ENCODE measurements at places on chromosomes 3 and 15.
A peak's percentile ranks its signal among the peaks of the same experiment; 100 is the strongest.

- no peak for DNase-seq
Observed at GRCh38 chr15:74520407-74520806, 20.6 kb upstream of the ARID3B start.

DNA sequence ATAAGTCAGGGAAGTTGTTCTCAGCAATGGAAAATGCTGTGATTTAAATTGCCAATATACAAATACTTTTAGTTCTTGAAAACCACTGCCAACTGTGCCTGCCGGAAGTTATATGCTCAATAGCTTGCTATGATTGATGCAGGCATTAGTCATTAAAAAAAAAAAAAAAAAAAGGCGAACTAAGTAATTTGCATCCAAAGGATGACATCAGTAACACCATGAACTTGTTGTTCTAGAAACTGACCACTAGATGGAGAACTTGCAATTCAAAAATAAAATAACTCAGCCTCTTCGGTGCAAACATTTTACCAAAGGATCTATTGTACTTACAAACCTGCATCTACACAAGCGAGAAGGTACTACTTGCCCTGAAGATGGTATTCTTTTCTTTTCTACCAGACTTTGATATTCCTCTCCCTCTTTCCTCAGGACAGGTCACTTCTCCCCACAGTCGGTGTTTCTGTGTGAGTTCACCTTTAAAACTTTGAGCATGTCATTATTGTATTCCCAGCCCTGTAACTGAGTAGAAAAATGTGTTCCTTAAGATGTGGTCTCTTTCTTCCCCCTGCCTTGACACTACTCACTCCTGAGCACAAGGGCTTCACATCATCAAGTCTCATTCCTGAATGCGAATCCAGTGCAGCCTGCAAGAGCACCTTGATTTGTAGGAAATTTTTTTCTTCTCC is 115.0 kb upstream of the VEPH1 start:
- peak; percentile 81 for DNase-seq

- no peak for DNase-seq
Observed at GRCh38 chr3:33612607-33613006, 105.4 kb downstream of the CLASP2 start.

DNA sequence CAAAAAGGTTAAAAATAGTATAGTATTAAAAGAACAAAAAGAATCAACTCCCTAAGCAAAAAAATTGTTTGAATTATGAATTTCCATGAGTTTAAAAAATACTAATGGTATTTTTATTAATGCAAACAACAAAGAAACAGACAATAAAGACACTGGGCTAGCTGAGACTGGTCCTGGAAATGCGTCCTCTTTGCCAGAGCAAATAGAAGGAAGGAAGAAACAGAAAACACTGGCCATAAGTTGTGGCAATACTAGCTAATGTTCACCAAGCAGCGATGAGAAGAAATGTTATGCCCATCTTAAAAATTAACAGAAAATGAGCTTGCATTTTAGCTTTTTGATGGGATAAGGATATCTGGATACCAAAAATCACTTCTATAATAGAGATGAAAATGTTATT is 88.6 kb downstream of the TBL1XR1 start:
- no peak for DNase-seq

- DNase-seq, result no peak
Observed at GRCh38 chr3:15307580-15307979, 24.8 kb downstream of the SH3BP5 start.

- no peak for DNase-seq
Observed at GRCh38 chr3:150149651-150150051, 179.0 kb upstream of the PFN2 start.

DNA sequence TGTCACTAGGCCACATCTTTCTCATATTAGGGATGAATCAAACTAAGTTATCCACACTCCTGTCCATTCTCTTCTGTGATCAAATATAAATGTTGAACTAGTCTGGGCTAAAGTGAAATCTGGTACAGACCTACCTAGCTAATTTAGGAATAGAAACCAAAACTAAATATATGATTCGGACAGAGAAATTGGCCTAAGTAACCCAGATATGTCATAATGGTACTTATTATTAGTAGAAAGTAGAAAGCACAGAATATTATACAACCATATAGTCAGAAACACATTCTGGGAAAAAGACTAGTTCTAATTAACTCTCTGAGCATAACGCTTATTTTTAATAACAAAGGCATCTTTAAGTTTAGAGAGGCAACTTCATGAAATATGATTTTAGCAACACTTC is 389.0 kb downstream of the LSAMP start:
- no peak for DNase-seq

- DNase-seq, result no peak
Observed at GRCh38 chr15:32120577-32121383, 90.5 kb downstream of the CHRNA7 start.

- no peak for DNase-seq
Observed at GRCh38 chr3:100563652-100564211, 45.7 kb upstream of the ADGRG7 start.

- DNase-seq, result no peak
Observed at GRCh38 chr3:19029837-19030521, 118.3 kb upstream of the KCNH8 start.

GRCh38 chr3:166060789-166061479 is 223.7 kb upstream of the BCHE start:
- DNase-seq, result no peak

DNA sequence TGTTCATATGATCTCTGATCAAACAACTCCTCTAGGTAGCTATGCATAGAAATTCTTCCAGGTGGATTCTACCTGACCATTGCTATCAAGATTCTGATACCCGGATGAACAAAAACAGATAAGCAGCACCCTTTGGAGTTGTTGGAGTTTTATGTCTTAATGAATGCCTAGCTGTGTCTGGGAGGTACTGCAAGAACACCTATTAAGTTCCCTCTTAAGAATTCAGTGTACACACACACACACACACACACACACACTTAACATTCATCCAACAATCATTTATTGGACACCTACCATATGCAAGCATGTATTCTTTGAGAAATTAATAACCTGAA is 58.1 kb upstream of the FNDC3B start:
- no peak for DNase-seq

GRCh38 chr15:66400351-66400774 is 13.7 kb downstream of the MAP2K1 start:
- no peak for DNase-seq

- DNase-seq, result no peak
Observed at GRCh38 chr15:87929841-87930240, 326.7 kb downstream of the NTRK3 start.

GRCh38 chr3:38641461-38642110 is 7.9 kb downstream of the SCN5A start:
- DNase-seq, result no peak
